ENCODE measurements at places on chromosomes 12 and 14.

DNA sequence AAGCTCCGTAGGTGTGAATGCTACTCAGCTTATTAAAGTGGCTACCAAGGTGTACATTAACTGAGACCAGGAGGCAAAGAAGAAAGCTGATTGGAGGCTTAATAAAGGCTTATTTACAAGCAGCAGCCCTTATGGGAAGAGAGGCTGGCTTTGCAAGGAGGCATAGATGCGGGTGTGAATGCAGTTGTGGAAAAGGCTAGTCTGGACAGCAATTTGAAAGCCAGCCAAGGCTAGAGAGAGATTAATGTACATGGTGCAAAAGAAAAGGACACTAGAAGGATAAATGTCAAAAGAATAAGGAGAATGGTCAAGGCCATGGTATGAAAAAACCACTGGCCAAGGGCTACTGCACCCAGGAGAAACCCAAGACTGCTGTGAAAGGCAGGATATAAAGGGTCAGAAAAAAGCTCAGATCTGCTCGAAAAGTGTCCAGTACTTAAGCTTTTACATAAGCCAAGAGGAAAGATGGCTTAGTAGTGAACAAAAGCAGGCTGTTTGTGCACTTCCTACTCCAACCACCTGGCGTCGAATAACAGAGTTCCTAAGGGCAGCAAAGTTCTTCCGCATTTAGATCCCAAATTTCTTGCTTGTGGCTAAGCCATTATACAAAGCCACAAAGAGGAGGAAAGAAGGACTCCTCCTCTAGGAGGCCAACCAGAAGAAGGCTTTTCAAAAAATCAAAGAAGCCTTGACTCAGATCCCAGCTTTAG, 24.0 kb downstream of the KLRK1 start:
- no peak for DNase-seq

DNA sequence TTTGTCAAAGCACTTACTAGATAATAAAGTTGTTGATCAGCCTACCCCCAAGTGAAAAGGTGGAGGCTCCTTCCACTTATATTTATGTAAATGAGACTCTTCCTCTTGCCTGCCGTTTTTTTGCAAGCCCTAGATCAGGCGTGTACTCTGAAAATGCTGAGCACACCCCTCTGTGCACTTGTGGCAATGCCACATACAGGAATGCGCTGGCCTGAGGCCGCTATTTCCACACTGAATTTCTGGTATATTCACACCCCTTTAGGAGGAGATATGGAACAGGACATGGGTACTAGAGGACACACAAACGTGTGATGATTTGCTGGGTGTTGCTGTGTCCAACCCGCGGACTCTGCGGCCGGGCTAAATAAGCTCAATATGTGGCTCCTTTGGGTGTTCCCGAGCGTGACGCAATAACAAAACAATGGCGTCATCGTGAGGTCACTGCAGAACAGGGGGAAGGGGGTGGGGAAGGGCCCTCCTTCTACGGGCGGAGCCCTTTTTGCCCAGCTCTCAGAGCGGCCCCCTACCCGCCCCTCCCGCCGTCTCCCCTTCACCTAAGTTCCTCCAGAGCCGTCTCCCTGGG, 554 bp upstream of the TSPAN31 start:
- DNase-seq, result peak; percentile 16

- no peak for DNase-seq
Measured at GRCh38 chr14:101471723-101472517, 89.4 kb upstream of the DIO3 start.

DNA sequence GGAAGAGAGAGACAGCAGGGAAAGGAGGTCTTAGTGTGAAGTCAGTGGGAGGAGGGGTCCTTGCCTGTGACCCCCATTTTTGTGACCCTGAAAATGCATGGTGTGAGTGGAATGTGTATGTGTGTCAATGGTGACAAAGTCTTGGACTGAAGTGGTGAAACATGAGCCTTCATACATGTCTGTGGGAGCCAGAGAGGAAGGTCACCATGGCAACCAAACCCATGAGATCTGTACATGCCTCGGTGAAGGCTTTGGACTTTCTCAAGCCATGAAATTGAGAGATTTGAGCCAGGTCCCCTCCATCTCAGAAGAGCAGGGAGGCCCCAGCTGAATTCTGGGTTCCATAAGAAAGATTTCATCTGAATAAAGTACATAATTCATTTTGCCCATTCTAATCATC, 108.7 kb downstream of the TTC8 start:
- DNase-seq, result no peak
